Hematopoietic multipotent progenitor cell treated with erythropoietin and hydrocortisone succinate and interleukin-3 and kit ligand, for 17 days (in vitro differentiated cells): ENCODE measurements at places on chromosomes 5 and 9.

DNA sequence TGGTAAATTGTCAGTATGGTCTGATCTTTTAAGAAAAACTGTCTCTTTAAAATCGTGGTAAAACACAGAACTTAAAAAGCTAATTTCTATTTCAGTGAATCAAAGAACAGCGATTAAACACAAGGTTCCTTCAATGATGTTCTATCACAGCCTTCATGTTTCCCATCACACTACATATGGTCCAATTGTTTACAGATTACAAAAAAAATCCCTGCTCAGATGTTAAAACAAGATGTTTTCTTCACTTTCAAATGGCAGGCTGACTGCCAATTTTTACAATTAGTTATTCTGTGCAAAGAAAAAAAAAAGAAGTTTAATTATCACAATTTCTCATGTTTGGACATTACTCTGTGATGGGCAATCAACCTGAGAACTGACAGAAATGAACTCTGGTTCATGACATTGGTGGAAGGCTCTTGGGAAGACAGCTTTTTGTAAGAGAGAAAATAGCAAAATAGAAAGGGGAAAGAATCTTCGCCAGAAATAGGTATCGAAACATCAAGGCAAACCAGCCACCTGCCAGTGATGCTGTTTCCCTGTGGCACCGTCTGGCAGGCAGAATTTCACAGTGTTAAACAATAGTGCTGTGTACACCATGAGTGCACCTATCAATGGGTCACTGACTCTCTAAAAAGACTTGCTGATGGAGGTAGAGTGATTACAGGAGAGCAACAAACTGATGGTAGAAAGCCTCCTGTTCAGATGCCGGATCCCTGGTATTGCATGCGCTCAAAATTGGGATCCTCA, 1020.0 kb upstream of the ARRDC3 start:
- no peak for DNase-seq

DNA sequence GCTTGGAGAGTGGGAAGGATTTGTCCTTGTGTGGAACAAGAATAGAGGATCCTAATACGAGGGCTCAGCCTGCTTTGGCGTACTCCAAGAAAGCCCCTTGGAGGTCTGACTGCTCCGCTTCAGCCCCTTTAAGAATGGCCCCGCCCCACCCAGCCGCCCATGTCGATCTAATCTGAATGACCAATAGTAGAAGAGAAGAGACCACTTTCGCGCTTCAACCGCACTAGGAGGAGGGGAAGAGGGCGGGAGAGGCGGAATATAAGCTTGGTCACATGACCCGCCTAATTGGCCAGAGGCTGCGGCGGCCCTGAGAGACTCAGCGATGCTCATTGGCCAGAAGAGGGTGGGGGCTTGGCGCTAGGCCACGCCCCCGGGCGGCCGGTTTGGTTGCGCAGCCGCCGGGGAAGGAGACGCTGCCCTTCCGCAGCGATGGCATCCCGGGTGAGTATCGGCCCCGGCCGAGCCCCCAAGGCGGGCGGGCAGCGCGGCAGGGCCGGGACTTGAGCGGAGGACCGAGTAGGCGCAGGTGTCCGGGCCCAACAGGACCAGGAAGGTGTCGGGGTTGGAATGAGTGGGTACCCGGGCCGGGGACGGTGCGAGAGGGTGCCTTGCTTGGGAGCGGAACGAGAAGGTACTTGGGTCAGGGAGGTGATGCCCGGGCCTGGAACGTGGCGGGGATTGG, at the start of gene MIGA2:
Gene MIGA2, plus strand, starts transcription at position 386 of the 682 bp plus-strand sequence. CDS start 3,969 bp downstream, outside the sequence.
- peak; percentile 97 for DNase-seq

GRCh38 chr5:126301056-126301455, 122.2 kb upstream of the GRAMD2B start:
- DNase-seq: no peak

DNA sequence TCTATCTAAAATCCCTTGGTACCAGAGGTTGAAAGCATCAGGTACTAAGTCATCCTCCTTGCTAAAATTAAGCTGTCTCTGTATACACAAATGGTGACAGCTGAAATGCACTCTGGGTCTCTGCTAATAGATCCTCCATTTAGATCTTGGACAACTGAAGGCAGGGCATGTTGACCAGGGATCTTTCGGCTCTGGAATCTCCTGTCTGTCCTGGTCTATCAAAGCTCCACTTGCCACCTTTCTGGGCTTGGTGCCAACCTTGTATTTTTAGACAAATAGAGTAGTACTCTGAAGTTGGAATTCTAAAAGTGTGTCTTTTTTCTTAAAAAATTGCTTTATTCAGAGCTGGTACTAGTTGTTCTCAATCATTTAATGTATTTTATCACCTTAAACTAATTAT, 135.2 kb upstream of the HMHB1 start:
- no peak for DNase-seq

DNA sequence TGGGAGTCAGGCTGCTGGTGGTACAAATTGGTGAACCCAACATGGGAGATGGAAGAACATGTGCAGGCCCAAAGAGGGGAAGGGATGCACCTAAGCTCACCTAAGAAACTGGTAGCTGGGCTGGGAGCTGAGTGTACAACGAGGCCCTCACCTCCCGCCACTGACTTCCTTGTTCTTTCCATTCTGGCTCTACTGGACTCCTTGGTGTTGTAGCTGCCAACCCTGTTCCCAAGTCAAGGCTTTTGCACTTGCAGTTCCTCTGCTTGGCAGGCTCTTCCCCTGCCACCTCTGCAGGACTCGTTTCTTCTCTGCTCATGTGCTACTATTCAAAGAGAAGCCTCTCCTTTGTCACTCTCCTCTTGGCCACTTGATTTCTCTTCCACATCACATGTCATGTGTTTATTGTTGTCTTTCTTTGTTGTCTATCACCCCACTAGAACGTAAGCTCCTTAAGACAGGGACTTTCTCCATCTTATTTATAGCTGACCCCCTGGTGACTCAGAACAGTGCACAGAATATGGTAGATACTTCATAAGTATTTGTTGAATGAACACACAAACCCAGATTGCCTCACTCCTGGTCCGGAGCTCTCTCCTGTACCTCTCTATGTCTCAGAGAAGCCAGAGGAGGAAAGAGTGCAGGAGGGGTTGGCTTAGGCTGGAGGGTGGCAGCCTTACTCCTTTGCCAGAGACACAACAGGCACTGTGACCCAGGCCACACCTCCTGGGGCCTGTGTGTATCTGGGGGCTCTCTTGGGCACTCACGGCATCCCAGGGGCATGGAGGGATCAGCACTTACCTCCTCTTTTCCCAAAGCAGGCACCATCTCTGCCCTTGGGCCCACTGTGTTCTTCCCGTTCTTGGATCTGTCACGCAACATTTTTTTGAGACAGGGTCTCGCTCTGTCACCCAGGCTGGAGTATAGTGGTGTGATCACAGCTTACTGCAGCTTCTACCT, 5.2 kb upstream of the SPINK4 start:
- DNase-seq: no peak

DNA sequence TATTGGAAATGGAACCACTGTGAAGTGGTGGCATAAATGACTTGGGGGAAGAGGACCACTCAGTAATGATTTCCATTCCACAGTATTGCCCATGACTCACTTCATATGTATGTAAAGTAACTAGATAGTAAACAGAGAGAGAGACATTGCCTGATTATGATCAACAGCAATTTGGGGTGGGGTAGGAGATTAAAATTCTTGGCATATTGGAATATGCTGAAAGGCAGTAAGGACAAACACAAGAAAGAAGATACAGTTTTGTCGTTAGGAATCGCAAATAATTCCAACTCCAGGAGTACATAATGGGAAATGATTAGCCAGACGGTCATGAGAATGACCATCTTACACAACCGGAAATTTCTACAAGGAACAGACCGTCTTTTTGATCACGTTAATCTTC, 1.5 kb upstream of the HMGCS1 start:
- no peak for DNase-seq

- DNase-seq: no peak
Measured at GRCh38 chr5:96478983-96479382, 45.9 kb upstream of the PCSK1 start.

- DNase-seq: no peak
Measured at GRCh38 chr5:125043781-125044391, 297.4 kb upstream of the ZNF608 start.

- DNase-seq: no peak
Measured at GRCh38 chr5:132263548-132264261, 6.2 kb downstream of the PDLIM4 start.

DNA sequence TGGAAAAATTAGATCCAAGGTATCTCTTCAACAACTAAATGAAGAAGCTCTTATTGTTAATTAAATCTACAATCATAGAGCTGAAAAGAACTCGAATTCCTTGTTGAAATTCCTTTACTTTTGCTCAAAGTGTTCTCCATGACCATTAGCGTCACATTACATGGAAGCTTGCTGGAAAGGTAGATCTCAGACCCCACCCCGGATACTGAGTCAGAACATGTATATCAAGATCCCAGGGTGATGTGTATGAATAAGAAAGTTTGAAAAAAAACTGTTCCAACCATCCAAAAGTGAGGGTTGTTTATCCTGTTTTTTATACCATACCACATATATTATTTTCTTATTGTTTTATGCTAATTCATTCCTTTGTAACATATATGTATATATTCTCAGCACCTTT, 237.1 kb upstream of the PUM3 start:
- DNase-seq: no peak

DNA sequence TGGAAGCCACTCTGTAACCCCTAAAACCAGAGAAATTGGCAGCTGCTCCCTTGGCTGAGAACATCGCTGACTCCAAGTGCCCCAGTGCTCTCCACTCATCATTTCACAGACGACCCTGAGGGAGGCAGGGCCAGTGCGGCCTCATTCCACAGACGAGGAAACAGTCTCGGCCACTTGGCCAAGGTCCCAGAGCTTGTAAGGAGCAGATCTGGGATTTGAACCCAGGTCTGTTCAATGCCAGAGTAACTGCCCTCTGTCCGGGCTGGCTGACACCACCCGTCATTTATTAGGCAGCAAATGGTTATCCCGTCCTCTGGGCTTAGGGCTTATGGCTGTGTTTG, 19.9 kb upstream of the IER5L start:
- DNase-seq: no peak

- DNase-seq: no peak
Measured at GRCh38 chr5:61280205-61280604, 51.9 kb upstream of the ZSWIM6 start.

DNA sequence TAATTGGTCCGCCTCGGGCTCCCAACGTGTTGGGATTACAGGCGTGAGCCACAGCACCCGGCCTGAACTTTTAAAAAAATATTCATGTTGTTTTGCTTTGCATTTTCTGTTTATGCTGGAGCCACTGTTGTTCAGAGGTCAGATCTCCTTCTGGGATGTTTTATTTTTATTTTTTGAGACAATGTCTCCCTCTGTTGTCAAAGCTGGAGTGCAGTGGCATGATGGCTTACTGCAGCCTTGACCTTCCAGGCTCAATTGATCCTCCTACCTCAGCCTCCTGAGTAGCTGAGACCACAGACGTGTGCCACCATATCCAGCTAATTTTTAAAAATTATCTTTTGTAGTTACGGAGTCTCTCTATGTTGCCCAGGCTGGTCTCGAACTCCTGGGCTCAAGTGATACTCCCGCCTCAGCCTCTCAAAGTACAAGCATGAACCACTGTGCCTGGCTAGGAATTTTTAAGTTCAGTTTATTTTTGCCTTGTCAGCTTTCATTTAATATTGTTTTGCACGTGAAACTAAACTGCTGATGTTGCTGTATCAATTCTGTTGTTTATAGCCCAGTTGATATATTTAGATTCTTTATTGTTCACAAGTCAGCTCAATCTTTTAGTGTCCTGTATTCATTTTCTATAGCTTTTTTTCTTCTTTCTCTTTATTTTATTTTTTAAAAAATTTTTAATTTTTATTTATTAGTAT, 13.7 kb downstream of the TMEFF1 start:
- no peak for DNase-seq

GRCh38 chr9:82404196-82404870, 415.8 kb downstream of the SPATA31D1 start:
- no peak for DNase-seq

- no peak for DNase-seq
Measured at GRCh38 chr5:67887748-67888161, 327.8 kb upstream of the PIK3R1 start.

DNA sequence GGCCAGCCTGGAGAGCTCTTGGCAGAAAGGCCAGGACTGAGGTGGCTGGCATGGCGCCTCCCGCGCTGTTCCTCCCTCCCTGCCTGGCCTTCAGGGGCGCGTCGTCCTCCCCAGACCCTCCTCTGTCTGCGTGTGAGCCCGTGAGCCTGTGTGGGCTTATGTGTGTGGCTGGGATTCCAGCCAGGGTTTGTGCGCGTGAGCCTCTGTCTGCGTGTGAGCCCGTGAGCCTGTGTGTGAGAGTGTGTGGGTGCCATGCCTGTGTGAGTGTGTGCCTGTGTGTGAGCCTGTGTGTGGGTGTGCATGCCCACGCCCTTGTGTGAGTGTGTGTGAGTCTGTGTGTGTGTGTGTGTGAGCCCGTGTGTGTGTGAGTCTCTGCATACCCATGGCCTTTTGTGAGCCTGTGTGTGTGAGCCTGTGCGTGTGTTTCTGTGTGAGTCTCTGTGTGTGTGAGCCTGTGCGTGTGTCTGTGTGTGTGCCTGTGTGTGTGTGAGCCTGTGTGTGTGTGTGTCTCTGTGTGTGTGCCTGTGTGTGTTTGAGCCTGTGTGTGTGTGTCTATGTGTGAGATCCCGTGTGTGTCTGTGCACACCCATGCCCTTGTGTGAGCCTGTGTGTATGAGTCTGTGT, 13.0 kb downstream of the RXRA start:
- DNase-seq: peak; percentile 61

DNA sequence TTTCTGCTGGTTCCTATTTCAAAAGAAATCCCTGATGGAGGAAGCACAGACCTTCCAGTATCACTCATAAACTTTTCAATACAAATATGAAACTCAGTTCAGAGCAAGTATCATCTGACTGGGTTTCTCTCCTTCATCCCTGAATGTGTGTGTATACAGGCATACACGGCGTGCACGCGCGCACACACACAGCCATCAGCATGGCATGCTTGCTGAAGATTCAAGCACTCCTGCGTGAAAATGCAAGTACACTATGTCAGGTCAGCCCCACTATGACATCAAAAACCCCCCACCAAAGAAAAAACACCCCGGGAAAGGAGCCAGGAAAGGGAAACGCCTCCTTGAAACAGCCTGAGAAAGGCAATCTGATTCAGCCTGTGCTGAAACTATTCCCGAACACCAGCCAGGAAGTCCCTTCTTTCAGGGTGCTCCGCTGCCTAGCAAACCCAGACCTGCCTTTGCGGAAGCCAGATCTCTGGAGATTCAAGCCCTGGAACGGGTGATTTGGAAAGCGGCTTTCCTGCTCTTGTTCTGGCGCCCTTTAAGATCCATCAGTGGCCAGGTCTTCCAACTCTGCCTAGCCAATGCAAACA, 831 bp downstream of the KLHL3 start:
- no peak for DNase-seq

- peak; percentile 67 for DNase-seq
Measured at GRCh38 chr9:68974431-68974830, 39.5 kb downstream of the PRKACG start.

GRCh38 chr5:147818290-147818689, 13.2 kb downstream of the SPINK1 start:
- DNase-seq: no peak
